Muscle of arm (tissue), 14 donors: ENCODE measurements at places on chromosomes 2 and 18.

DNA sequence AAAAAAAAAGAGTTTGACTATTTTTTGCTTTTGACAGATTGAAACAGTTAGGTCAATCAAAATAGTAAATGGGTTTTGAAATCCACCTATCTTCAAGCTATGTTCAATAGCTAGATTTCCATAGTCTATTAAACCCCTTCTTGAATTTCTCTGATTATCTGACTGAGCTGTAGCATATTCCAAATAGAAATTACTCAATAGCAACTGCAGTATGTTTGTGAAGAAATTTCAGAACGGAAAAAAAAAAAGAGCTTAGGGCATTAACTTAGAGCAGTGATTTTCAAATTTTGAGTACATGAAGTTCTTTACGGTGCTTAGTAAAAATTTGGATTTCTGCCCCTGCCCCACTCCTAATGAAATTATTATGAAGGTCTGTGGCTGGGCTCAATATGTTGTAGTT, 432.3 kb downstream of the LRP1B start:
- no peak for DNase-seq

- no peak for DNase-seq
These were observed at the start of gene KCNJ3 for GRCh38 chr2:154698296-154698720. TSS of gene KCNJ3 (plus strand) at chr2:154698695. CDS start at chr2:154698776, 81 bp downstream.

DNA sequence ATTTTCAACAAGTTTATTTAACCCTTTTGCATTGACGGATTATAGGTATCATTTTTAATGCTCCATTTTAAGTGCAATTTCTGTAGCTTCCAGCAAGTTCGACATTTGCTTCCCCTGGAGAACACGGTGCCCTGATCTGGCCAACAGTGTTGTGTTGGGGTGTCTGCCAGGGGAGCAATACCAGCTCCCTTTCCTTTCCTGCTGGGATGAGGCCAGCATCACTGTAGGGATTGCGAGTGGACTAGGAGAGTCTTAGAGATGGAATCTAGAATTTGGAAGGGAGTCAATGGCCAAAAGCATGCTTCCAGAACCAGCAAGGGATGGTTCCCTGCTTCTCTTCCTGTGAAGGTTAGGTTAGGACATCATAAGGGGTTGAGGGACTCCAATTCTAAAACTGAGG, 135.2 kb downstream of the RTN4 start:
- no peak for DNase-seq

DNA sequence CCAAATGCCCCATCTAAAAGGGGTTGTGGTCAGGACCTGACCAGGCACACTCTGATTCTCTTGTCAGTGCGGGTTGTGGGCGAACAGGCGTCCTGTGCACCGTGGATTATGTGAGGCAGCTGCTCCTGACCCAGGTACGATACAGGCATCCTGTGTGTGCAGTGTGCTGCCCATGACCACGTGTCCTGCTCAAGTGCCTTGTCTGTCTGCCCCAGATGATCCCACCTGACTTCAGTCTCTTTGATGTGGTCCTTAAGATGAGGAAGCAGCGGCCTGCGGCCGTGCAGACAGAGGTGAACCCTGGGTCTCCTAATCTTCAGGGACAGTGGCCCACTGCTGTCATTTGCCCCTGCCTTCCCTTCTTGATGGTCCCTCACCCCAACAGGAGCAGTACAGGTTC, 14.6 kb downstream of the PTPN18 start:
- no peak for DNase-seq

DNA sequence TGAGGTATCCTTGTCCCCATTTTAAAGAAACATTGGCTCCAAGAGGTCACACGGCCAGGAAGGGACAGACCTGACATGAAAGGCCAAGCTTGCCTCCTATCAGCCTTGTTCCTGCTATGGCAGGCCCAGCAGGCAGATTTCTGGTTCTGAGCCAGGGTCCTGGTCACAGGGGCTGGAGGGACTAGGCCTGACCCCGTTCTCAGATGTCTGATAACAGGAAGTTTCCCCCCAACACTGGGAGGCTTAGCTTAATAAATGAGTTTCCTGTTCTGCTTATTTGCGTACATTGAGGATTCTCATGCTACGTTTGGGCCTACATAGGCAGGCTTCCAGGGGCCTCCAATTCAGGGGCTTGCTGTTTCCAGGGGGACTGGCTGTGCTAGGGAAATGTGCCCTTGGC, 107.8 kb upstream of the LTBP1 start:
- DNase-seq: no peak

- DNase-seq: no peak
These were observed 19.2 kb upstream of the SLC8A1 start for GRCh38 chr2:40470822-40471813.
